Stimulated activated CD8-positive, alpha-beta memory T cell treated with anti-CD3 and anti-CD28 coated beads, Interleukin-12 subunit alpha, Interleukin-12 subunit beta, amount 100 ng/mL, for 1 hour (primary cell): ENCODE measurements at places on chromosomes 7 and 10.

DNA sequence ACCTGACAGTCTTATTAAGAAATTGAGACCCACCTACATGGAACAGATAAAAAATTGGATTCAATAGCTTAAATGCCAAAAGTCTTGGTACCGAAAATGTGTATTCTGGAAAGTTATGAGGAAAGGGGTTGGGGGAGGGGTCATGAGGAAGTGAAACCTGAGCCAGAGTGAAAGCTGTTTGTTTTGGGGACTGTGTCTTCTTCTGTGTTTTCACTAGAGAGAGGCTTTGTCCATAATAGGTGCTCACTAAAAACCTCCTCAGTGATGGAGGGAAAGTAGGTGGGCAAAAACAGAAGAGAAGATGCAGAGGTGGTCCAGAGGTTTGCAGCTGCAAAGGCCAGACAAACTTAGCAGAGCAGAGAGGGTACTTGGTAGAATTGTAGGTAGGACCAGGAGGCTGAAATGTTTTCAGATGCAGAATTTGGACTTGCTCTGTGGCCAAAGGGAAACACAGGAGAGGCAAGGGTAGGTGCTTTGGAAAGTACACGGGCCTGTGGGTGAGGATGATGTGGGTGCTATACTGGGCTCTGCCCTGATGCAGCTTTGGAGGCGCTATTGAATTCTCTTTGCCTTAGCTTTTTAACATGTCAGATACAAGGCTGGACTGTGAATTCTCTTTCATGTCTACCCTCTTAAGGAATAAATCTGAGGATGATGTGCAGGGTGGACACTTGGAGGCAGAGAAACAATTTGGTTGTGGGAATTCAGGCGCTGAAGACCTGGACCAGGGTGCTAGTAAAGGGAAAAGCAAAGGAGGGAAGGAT is 254.6 kb downstream of the PTEN start:
- DNase-seq: no peak

DNA sequence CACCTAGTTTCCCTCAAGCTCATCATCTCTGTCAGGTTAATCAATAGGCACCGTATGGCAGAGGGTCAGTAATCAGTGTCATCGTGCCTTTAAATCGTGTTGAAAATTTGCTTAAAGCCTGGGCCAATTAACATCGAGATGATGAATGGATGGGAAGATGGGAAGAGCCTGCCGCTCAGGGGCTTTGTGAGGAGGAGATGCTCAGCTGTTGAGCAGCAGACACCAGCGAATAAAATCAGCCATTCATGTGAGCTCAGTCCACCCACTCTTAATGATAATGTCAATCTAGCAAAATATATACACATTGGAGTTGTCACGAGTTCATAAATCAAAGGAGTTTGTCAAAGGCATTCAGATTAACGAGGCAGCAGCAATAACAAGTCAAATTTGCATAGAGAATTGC is 97.7 kb downstream of the BTRC start:
- DNase-seq: no peak

- no peak for DNase-seq
Measured at GRCh38 chr7:25753837-25754236, 398.2 kb upstream of the NFE2L3 start.

GRCh38 chr10:7471720-7472367 is 61.0 kb upstream of the SFMBT2 start:
- no peak for DNase-seq

DNA sequence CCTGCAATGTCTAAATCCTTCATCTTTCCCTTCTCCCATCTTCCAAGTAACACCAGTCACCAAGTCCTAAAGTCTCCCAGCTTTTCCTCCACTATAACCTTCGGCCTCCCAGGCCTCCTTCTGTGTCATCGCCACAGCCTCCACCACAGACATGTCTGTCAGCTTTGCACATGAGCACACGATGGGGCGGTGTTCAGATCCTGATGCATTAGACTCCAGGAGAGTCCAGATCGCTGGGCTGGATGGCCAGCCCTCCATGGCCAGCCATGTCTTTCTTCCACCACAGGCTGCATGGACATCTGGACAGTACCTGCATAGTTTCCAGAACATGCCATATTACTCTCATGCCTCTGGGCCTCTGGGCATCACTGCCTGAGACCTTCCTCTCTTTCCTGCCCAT is 974.2 kb upstream of the ZNF722 start:
- no peak for DNase-seq

GRCh38 chr10:79246606-79247275 is 100.5 kb upstream of the PPIF start:
- DNase-seq: no peak

DNA sequence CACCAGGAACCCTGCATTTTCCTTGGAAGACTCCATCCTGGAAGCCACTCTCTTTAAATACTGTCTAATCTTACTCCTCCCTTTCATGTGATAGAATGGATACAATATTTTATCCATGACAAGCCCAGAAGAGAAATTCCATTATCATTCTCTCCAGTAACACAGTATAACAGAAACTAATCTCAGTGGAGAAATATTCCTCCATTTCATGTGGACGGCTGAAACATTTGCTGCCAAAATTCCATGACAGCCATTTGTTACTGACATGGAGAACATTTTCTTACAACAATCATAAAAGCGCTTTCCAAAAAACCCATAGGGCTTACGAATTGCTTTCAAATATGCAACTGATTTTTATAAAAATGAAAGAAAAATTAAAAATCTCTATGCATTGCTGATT is 392.8 kb upstream of the KLF6 start:
- no peak for DNase-seq
